ENCODE measurements at places on chromosomes 5 and 9. TPM values are rescaled to one million over a fixed set of nuclear protein-coding genes. Genes with fewer than 3 reads are reported as not detected.

BRD3 gene
- 5.4 TPM for total RNA-seq

MYOT gene
- not detected for total RNA-seq

COL15A1 gene
- total RNA-seq: 130 TPM

B4GALT7 gene
- 45.6 TPM for total RNA-seq

PCDHGA9 gene
- 1.7 TPM for total RNA-seq

STING1 gene
- total RNA-seq: 47.8 TPM

KIF4B gene
- total RNA-seq: not detected

SMIM27 gene
- 5.5 TPM for total RNA-seq

SLC4A9 gene
- not detected for total RNA-seq

GPRIN1 gene
- total RNA-seq: 0.70 TPM

DRD1 gene
- total RNA-seq: 0.70 TPM

SLC34A3 gene
- total RNA-seq: not detected

FAT2 gene
- total RNA-seq: under 0.01 TPM

LCP2 gene
- not detected for total RNA-seq

SOX30 gene
- total RNA-seq: not detected

Data from smooth muscle cell of the coronary artery (primary cell).